ENCODE measurements at places on chromosomes 7 and 10. TPM values are rescaled to one million over a fixed set of nuclear protein-coding genes. Genes with fewer than 3 reads are reported as not detected.
A peak's percentile ranks its signal among the peaks of the same experiment; 100 is the strongest.

GRCh38 chr7:66150471-66150870, 35.8 kb downstream of the CRCP start:
- peak; percentile 98 for DNase-seq

- DNase-seq, result no peak
These were observed 52.0 kb downstream of the TCERG1L start for GRCh38 chr10:131259535-131259934.

DNA sequence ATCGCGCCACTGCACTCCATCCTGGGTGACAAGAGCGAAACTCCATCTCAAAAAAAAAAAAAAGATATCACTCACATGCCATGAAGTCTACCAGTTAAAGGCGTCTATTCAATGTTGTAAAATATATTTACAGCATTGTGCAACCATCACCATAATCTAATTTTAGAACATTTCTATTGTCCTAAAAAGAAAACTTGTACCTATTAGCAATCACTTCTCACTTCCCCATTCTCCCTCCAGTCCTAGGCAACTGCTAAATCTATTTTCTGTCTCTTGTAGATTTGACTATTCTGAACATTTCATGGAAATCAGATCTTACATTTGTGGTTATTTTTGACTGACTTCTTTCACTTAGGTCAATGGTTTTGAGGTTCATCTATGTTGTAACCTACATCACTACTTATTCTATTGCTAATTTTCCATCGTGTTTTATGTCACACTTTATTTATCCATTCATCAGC, 25.2 kb upstream of the OTUD1 start:
- no peak for DNase-seq

- no peak for DNase-seq
These were observed 43.3 kb downstream of the IL15RA start for GRCh38 chr10:5933909-5934546.

GRCh38 chr10:98608411-98608810, 161.7 kb upstream of the HPS1 start:
- no peak for DNase-seq

The FAM107B gene
- 4.8 TPM for total RNA-seq
